SK-N-SH (cell line): ENCODE measurements at places on chromosomes 13 and 19.
A peak's percentile ranks its signal among the peaks of the same experiment; 100 is the strongest.

- H3K36me3 ChIP-seq, result no peaks in the 10 kb centered on the region
- no peak overlapping the region for H3K4me3 ChIP-seq
- no peak for DNase-seq
- no peaks in the 10 kb centered on the region for H3K4me1 ChIP-seq
These were observed 52.8 kb downstream of the SLC6A16 start for GRCh38 chr19:49272204-49272603.

DNA sequence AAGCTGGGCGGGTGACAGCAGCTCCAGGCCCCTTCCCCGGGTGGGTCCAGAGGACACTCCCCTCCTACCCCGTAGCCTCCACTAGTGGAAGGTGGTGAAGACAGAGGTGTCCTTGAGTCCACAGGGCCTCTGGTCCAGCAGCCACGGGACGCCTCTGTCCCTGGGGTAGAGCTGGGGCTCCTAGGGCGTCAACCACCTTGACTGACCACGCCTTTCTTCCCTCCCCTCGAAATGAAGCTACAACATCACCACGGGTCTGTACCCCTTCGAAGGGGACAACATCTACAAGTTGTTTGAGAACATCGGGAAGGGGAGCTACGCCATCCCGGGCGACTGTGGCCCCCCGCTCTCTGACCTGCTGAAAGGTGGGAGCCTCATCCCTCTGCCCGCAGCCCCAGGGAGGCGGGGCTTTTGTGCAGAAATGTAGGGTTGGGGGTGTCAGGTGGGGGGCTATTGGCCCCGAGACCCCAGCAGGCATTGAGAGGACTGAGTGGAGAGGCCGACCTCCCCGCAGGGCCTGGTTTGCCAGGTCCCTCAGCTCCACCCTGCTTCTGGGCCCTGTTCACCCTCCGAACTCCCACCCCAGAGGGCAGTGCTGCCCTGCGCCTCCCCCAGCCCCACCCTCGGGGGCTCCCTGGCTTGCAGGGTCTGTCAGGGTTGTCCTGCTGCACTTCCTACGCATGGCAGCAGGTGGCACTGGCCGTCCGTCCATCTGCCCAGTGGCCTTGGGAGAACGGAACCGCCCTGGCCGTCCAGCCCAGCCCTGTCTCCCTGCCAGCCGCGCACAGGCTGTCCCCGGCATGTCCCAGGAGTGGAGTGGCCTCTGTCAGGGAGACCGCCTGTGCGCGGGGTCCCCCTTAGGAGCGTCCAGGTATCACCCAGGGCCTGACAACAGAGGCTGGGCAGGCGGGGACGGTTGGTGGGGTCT lies 15.7 kb downstream of the STK11 start:
- H3K36me3 ChIP-seq, result no peaks in the 10 kb centered on the region
- no peaks in the 10 kb centered on the region for H3K27me3 ChIP-seq
- H3K27ac ChIP-seq, result no peak overlapping the region
- peak; percentile 91 for DNase-seq
- peaks cover 7% of the 10 kb centered on the region; the same call in 1 of the 2 replicates for H3K4me1 ChIP-seq

DNA sequence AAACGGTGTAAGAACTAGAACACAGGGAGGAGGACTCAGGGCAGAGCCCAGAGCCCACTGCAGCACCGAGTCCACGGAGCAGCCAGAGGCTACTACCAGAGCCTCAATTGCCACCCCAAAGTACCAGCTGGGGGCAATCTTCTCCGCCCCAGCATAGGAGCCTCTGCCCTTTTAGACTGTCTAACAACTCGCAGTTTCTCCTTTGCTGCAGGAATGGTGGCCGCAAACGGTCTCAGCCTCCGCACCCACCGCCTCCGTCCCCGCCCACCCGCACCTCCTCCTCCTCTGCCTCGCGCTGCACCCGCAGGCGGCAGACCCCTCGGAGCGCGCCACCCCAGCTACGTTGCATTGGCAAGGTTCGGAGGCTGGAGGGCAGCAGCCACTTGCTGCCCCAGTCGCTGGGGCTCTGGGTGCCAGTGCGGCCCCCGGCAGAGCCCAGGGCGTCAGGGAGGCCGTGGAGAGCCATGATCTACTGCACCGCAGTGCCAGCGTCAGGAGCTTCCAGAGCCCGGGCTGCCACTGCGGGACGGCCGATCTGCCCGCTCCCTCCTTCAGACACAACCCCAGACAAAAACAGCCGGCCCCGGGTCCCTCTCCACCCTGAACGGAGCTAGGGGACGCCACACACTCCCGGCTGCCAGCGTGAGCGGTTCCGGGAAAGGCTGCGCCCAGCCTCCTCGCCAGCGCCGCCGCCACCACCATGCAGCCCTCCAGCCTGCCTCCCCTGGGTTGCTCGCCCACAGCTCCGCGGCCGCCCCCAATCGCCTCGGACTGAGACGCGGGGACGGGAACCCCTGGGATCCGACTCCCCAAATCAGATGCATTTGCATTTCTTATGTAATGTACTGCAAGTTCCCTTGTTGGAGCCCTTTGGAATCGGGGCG lies 1.8 kb downstream of the FGF14 start:
- no peaks in the 10 kb centered on the region for H3K27me3 ChIP-seq
- peak overlapping the region; percentile 67 for H3K4me3 ChIP-seq
- H3K36me3 ChIP-seq, result no peaks in the 10 kb centered on the region
- peak; percentile 78 for DNase-seq
- peak overlapping the region; percentile 96 for H3K27ac ChIP-seq
- H3K4me1 ChIP-seq, result no peaks in the 10 kb centered on the region

DNA sequence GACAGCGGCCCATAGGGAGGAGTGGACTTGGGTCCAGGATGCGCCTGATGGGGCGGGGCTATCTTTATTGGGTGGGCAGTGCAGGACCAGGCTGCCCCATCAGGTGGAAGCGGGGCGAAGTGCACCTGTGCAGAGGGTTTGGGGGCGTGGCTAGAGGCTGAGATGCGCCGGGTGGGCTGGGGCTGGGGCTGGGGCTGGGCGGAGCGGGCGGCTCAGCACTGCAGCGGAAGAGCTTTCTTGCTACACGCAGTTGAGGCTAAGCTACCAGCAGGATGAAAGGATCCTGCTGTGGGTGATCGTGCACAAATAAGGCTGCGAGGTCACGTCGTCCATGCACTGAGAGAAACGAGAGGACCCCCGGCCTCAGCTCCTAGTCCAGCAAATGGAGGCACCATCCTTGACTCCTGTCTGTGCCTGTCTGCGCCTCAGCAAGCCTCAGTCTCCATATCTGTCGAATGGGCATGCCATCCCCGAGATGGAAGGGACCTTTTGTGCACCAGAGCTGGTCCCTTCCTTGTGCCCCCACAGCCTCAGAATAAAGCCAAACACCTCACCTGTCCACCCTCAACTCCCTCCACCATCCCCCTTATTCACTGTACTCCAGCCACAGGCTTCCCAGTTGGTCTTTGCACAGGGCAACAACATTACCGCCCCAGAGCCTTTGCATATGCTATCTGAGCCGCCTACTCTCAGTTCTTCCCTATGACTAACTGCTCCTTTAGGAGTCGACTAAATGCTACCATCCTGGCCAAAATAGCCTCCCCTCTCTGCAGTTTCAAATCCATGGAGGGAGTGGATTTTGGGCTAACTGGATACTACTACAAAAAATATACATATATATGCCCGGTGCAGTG lies 21.0 kb upstream of the HOMER3 start:
- H3K27me3 ChIP-seq, result no peaks in the 10 kb centered on the region
- no peaks in the 10 kb centered on the region for H3K4me1 ChIP-seq
- H3K36me3 ChIP-seq, result no peaks in the 10 kb centered on the region
- no peak overlapping the region for H3K27ac ChIP-seq

GRCh38 chr13:23504180-23504579 lies 66.0 kb upstream of the TNFRSF19 start:
- DNase-seq, result peak; percentile 51
- H3K4me1 ChIP-seq, result peaks cover 52% of the 10 kb centered on the region

GRCh38 chr13:101149735-101150384 lies 266.4 kb downstream of the NALCN start:
- H3K27me3 ChIP-seq, result no peaks in the 10 kb centered on the region
- DNase-seq, result peak; percentile 65
- H3K27ac ChIP-seq, result no peak overlapping the region
- H3K36me3 ChIP-seq, result no peaks in the 10 kb centered on the region
- H3K4me1 ChIP-seq, result peaks cover 11% of the 10 kb centered on the region; the same call in 1 of the 2 replicates
- H3K4me3 ChIP-seq, result no peak overlapping the region

GRCh38 chr19:2636897-2637683 lies 65.4 kb downstream of the GNG7 start:
- no peaks in the 10 kb centered on the region for H3K27me3 ChIP-seq
- no peak overlapping the region for H3K27ac ChIP-seq
- DNase-seq, result peak; percentile 94
- H3K36me3 ChIP-seq, result no peaks in the 10 kb centered on the region
- H3K4me1 ChIP-seq, result no peaks in the 10 kb centered on the region
- 0 out of 2 replicates have a peak overlapping the region, but pooled peaks have one; percentile 23 for H3K4me3 ChIP-seq

- peak overlapping the region; percentile 50; the same call in 1 of the 2 replicates for H3K27ac ChIP-seq
- H3K27me3 ChIP-seq, result no peaks in the 10 kb centered on the region
- no peaks in the 10 kb centered on the region for H3K36me3 ChIP-seq
- DNase-seq, result peak; percentile 16
These were observed 32.6 kb downstream of the UBL3 start for GRCh38 chr13:29817604-29818378.

GRCh38 chr13:105338006-105338405 lies 1197.5 kb downstream of the EFNB2 start:
- H3K27me3 ChIP-seq, result no peaks in the 10 kb centered on the region
- no peak for DNase-seq
- H3K4me1 ChIP-seq, result no peaks in the 10 kb centered on the region
- H3K4me3 ChIP-seq, result no peak overlapping the region

DNA sequence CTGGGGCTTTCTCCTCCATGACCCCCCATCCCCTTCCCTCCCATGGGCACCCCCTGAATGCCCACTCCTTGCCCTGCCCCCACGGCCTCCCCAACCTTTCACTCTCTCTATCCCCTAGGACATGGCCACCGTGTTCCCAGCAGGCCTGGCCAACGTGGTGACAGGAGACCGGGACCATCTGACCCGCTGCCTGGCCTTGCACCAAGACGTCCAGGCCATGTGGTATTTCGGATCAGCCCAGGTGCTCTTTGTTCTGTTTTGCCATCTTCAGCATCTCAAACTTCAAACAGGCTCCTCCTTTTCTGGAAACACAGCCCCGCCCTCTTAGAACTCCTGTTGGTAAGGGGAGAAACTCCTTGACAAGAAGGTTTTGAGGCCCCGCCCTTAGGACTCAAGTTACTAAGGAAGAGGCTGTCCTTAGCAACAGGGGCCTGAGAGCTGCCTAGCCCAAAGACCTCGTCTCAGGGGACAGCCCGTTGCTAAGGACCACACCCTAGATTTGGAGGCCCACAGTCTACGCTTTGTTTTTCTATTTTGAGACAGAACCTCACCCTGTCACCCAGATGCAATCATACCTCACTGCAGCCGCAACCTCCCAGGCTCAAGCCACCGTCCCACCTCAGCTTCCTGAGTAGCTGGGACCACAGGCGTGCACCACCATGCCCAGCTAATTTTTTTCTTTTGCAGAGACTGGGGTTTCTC lies 5.1 kb upstream of the FLT3LG start:
- no peak for DNase-seq
- H3K4me3 ChIP-seq, result no peak overlapping the region
- no peak overlapping the region for H3K27ac ChIP-seq

DNA sequence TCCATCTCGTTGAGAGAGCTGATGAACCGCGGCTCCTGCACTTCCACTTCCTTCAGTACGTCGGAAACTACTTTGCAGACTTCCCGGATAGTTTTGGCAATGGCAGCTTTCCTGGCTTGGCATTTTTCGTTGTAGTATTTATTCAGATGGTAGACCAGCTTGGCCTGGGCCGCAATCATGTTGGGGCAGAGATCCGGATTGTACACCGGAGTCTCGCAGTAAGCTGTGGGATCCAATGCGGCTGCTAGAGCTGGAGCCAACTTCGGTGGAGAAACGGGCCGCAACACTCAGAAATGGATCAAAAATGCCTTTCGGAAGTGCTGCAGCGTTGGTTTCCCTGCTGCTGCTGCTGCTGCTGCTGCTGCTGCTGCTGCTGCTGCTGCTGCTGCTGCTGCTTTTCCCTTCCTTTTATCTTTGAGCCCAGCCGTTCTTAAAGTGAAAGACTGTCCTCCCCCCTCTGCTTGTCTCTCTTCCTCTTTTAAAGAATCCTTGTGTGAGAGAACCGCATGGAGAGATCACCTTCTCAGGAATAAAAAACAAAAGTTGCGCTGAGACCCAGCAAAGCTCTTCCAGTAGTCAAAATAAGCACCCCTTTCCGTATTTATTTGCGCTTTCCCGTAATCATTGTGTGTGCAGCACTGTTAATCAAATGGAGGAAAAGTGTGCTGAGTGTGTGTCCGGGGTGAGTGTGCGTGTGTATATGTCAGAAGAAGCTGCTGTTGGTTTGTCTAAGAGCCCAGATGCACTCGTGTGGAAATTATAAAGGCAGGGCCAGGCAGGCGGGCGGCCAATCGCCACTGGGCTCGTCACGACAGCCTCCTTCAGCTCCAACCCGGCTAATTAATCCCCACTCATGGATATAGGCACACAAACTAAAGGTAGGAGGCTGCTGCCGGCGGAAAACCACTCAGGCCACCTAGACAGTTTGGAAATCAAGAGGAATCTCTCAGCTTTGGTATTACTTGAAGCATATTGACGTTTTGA lies at the start of gene MAB21L1:
Gene MAB21L1, minus strand, starts transcription at position 730 of the 984 bp plus-strand sequence. Its CDS starts 551 bp downstream, at position 179.
- H3K36me3 ChIP-seq, result peaks cover 28% of the 10 kb centered on the region
- no peaks in the 10 kb centered on the region for H3K27me3 ChIP-seq
- H3K27ac ChIP-seq, result peak within 1 kb of the TSS; percentile 99
- DNase-seq, result peak; percentile 90
- peak within 1 kb of the TSS; percentile 64 for H3K4me3 ChIP-seq

- no peaks in the 10 kb centered on the region for H3K36me3 ChIP-seq
- no peak for DNase-seq
- H3K4me1 ChIP-seq, result no peaks in the 10 kb centered on the region
- no peak overlapping the region for H3K27ac ChIP-seq
These were observed 32.2 kb upstream of the ZNF766 start for GRCh38 chr19:52237197-52237596.

DNA sequence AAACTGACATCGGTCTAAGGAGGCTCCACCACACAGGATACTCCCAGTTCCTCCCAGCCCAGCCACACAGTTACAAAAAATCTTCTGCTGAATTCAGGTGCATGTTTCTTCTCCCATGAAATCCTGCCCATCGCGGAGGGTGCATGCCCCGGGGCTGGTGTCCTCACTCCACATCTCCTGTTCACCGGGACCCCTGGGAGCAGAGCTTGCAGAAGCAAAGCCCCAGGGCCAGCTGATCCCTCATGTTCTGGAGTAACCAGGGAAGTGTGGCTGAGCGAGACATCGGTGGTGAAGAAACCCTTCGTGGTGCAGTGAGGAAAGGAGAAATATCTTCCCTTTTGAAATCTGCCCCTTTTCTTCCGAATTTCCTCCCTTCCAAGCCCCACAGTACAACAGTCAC lies 904 bp upstream of the SIGLEC9 start:
- DNase-seq, result no peak
- H3K27me3 ChIP-seq, result peaks cover 62% of the 10 kb centered on the region
- no peaks in the 10 kb centered on the region for H3K4me1 ChIP-seq
- no peak overlapping the region for H3K27ac ChIP-seq
- H3K4me3 ChIP-seq, result no peak overlapping the region

DNA sequence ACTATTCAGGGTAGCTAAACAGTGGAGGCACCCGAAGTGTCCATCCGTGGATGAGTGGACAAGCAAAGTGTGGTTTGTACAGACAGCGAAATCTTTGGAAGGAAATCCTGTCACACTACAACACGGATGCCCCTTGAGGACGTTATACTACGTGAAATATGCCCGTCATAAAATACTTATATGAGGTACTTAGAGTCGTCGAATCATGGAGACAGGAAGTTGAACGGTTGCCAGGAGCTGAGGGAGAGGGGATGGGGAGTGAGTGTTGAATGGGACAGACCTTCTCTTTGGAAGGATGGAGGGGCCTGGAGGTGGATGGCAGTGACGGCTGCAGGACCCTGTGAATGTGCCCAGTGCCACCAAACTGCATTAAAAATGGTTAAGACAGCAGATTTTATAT lies 11.6 kb downstream of the ATP4B start:
- no peak for DNase-seq
- no peak overlapping the region for H3K4me3 ChIP-seq
- peaks cover 12% of the 10 kb centered on the region; the same call in 1 of the 2 replicates for H3K4me1 ChIP-seq
- H3K27ac ChIP-seq, result no peak overlapping the region
- peaks cover 13% of the 10 kb centered on the region for H3K36me3 ChIP-seq
